ENCODE measurements at places on chromosomes 7 and 10.

DNA sequence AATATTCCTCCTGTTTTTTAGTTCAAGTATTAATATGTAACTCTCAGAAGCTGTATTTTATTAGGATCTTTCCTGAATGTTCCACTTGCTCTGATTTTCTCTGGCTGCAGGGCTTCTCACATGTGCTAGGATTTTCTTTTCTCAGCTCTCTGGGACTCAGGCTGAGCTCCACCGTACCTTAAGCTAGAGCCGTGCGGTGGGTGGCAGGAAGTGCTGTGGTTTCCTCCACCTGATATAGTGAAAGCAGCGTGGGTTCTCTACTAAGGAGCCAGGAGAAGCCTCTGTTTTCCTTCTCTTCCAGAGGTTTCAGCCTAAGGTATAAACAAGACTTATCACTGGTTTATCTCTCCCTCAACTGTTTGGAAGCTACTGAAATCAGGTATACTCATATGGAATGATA is 433.6 kb downstream of the NRG3 start:
- DNase-seq = no peak

- no peak for DNase-seq
Measured at GRCh38 chr10:1449572-1450205, 287.6 kb downstream of the ADARB2 start.

DNA sequence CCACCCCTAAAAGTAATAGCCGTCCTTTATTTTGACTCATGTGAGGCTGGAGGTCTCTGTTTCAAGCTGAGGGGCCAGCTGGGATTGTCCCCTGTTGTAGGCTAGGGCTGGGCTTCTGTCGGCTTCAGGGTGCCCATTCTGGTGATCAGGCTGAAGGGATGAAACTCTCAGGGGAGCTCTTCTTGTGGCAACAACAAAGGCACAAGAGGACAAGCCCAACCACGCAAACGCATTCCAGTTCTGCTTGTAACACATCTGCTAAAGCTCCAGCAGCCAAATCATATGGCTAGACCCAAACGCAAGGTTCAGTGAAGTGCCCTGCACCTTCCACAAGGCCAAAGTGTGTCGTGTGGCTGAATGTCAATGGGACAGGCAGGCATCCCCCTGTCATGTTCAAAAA is 405.7 kb downstream of the INHBA start:
- DNase-seq = no peak

- peak; percentile 75 for DNase-seq
Measured at GRCh38 chr10:128069351-128070051, 56.7 kb downstream of the MKI67 start.

DNA sequence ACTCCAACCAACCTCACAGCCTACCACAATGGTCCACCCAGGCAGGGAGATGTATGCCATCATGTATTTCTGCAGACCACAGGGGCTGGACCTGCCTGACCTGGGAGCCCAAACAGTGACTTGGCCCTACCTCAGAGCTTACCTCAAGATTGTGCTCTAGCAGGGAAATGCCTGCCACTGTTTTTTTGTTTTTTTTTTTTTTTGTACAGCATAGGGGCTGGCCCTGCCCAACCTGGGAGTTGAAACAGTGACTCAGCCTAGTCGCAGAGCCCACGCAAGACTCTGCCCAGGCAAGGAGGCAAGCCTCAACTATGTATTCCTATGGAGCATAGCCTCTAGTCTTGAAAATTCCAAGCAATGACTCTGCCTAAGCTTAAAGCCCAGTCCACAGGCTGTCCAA is 39.3 kb upstream of the CDK6 start:
- DNase-seq = no peak

DNA sequence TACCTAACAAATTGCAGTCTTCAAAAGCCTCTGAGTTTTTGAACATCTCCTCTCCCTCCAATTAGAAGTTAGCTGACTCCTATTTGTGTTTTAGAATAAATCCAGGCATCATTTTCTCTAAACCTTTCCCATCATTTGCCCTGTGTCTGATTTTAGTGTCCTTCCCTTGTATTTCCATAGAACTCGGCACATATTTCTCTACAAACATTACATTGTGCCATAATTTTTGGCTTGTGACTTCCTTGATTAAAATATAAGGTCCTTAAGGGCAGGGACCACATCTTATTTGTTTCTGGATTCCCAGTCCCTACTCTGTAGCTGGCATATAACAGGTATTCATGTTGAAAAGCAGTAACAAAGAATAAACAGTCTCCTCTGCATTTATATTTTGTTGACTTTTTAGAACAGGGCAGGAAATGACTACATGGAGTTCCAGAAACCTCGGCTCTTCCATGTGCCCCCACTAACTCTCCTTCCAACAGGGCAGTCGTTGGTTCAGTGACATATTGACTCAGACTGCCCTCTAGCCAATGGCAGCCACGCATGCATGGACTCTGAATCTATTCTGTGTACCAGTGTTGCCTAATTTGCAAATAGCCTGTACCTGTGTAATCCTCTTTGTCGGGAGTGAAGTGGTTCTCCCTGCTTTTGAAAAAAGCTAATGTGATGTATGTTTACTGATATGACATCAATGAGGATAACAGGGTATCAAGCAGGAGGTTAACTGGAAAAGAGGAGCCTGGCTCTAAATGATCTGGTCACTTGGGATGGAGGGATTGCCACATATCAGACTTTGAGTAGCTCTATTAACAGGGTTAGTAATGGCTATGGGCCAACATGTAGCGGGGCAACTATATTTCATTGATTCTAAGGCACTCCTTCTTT is 19.8 kb upstream of the CPN1 start:
- no peak for DNase-seq

GRCh38 chr7:30906515-30907240 is 5.0 kb upstream of the AQP1 start:
- no peak for DNase-seq

- no peak for DNase-seq
Measured at GRCh38 chr10:77188000-77188395, 449.6 kb downstream of the KCNMA1 start.

DNA sequence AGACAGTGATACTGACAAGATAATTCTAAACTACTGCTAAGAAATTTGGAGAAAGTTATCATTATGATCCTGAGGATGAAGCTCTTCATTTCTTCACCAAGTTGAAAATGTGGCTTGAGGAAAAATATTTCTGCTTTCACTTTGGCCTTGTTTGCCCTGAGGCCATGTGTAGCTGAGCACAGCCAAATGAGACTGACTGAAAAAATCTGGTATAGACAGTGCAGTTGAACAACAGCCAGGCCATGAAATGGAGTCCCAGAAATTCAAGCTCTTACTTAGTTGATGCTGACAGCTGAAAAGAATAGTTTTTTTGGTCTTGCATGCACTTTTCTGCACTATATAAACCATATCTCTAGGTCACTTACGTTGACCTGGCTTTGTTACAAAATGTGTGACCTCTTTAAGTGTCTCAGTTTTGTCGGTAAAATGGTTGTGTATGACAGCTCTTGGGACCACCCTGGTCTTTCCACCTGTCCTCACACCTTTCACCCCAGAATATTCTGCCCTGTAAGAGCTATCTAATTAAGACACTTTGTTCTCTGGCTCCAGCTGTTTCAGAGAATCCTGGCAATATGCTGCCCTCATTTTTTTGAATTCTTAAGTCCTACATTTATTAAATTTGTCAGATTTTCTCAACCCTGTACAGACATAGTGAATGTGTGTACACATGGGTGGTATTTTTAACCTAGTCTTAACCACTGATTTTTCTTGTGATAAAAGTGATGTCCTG is 91.3 kb downstream of the CD36 start:
- no peak for DNase-seq

DNA sequence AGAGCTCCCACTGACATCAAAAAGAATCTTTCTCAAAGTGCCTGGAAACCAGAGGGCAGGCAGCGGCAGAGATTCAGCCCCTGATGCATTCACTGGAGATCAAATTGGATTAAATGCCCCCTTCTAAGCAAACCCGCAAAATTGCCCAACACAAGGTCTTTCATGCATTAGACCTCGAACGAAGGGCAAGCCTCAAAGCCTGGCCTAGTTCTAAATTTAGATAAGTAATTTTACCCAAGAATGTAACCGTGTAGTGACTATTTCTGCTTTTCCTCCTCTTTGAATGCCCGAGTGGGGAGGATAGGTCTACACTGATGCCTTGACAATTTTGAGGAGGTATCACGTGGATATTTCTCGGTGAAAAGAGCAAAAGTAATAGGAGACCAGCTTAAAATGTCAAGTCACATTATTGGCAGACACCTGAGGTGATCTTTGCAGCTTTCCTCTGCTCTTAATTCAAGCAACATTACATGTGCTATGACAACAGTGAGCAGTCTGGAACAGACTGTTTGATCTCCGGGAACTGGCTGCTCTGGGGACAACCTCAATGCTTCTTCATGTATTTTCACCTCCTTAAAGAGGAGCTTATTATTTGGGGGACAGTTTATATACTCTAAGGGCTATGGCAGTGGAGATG is 1263.5 kb upstream of the AUTS2 start:
- DNase-seq = no peak

DNA sequence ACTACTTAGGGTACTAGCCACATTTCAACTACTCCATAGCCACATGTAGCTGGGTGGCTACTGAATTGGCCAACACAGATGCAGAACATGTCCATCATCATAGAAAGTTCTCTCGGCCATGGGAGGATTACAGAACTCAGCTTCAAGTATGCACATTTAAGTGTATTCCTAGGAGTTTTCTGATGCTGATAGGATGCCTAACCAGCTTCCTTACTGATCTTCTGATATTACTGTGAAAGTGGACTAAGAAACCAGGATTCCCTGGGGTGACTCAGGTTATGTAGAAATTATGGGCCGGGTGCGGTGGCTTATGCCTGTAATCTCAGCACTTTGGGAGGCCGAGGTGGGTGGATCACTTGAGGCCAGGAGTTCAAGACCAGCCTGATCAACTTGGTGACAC is 125.5 kb downstream of the FRMD4A start:
- DNase-seq = no peak

DNA sequence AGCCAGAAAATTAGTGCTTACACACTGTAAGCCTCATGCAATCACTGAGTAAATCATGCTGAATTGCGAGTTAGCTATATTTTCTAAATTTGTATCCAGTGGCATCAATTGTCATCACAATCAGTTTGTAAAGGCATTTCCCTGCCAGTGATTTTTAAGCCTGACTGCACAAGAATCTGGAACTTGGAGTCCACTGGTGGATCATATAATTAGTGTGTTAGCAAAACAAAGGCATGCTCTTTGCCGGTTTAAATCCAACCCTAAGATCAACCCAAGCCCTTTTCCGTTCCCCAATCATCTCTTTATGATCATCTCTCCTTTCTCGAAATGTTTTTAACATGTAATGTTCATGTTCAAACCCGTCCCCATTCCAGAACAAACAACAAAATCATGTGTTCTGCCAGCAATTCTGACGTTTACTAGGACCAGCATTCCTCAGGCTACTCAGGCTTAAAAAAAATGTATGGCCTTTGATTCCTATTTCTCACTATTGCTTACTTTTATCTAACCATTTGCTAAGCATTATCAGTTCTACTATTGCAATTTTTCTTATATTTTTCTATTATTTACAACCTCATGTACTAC is 649.2 kb downstream of the SORCS1 start:
- DNase-seq = peak; percentile 8
